ENCODE measurements at places on chromosomes 5 and 9. TPM values are rescaled to one million over a fixed set of nuclear protein-coding genes. Genes with fewer than 3 reads are reported as not detected.

Gene TEX48
- not detected for total RNA-seq

DNA sequence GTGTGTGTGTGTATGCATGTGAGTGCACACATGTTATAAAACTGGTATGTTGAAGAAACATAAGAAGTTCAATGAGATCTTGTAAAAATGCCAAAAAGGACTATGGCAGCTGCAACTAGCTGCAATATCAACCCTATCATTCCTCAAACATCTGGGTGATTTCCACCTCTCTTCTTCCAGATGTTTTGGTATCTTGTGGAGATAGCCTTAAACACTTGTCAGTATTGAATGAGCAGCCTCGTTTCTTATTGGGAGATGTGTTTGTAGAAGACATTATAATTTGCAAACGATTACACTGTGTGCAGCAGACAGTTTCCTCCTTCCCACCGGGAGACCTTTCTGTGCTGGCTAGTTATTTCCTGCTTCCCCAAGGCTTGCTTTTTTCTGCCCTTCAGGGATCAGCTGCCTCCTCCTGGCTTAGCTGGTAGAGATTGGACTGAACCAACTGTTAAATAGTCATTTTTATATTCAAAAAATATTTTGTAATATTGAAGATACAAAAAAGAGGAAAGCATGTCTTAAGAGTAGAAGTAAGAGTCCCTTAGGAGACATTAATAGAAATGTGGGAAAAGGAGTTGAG lies 168.4 kb upstream of the MPDZ start:
- DNase-seq = no peak

GRCh38 chr5:31962871-31963307 lies 211.2 kb downstream of the GOLPH3 start:
- DNase-seq = no peak

DNA sequence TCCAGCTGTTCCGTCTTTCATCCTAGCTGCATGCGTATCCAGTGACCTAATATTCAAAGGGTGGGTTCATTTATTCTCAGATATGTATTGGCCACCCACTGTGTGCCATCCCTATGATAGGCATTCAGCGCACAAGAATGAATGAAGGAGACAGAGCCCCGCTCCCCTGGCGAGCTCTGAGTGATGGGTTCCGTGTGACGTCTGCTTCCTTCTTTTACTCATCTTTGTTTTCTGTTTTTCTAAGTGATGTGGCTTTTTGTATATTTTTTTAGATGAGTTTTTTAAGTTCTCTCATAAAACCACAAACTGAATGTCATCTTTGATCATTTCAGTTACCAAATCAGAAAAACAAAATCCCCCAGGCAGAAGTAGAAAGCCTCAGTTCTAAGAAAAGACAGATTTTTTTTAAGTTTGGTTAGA lies 168.3 kb upstream of the OTULINL start:
- DNase-seq = no peak

GRCh38 chr9:120650352-120650751 lies 63.9 kb downstream of the MEGF9 start:
- no peak for DNase-seq
